ENCODE measurements at places on chromosomes 7 and 10.

- no peak for DNase-seq
Measured at GRCh38 chr10:129938460-129938859, 25.6 kb downstream of the EBF3 start.

DNA sequence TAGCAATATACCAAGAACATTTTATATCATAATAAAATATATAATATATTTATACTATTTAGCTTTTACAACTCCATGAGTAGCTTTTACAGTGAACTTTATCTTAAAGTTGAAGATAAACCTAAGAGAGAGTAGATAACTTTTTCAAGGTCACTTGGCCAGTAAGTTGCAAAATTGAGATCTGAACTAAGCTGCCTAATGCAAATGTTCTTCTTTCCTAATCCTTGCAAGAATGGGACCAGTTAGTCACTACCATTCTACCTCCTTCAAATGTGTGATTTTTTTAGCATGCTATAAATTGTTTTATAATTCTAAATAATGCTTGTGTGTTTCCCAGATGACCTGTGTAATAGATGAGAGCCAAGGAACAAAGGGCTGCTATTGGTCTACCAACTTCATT, 47.8 kb downstream of the CH25H start:
- no peak for DNase-seq

- DNase-seq = no peak
Measured at GRCh38 chr10:89471110-89471809, 56.9 kb downstream of the IFIT5 start.

DNA sequence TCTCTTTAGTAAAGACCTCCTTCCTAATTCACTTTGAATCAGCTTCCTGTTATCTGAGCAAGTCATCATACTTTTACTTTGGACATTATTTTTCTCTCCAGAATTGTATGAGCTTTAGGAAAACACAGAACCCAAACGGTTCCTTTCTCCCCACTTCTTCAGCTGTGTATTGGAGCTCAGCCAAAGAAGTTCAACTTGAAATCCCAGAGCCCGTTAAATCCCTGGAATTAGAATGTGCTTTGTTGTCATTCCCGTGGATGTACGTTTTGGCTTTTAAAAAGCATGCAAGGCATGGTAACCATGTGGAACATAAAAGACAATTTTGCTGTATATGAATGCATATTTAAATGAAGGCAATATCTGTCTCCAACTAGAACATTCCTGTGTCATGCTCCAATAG, 46.6 kb downstream of the AGMO start:
- no peak for DNase-seq

DNA sequence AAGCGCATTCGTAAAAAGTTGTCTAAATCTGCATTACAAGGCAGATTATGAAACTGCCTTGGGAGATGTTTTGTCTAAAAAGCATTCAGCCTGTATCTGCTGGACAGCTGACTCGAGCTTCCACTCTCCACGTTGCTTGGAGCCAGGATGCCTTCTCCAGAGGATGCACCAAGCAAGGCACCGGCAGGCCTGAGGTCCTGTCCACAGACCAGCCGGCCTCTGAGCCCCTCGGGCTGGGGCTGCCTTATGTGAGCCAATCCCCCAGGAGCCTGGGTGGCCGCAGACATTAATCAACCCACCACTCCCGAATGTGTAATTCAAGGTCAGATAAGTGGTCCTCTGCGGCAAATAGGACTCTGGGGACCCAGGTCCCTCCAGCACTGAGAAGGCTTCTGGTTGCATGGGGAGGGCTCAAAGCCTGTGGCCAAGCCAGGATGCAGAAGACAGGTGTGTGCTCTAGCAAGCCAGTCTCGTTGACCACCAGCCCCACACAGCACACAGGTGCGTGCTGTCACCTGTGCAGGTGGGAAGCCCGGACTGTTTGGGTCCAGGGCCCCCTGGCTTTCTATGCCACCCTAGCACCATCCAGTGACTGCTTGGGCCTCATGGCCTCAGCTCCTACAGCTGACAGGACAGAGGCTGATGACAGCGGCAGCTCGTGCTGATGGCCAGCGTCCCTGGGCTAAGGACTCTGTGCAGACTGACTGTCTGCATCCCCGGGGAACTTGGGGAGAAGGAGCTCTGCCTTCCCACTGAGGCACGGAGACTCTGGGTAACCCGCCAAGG, 4.8 kb upstream of the RET start:
- no peak for DNase-seq

- DNase-seq = no peak
Measured at GRCh38 chr10:61024856-61025201, 80.8 kb upstream of the RHOBTB1 start.

DNA sequence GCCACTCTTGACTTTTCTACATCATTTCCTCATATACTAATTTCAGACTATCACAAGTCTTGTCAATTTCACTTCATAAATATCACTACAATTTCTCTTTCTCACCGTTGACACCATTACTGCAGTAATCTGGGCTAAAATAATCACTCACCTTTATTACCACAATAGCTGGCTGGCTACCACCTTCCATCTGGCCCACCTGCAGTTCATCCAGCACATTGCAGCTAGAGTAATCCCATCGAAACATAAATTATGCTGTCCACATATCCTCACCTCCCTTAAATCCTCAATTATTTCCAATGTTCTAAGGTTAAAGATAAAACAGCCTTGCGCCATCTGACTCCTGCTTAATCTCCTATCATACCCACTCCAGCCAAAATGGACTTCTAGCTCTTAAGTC, 16.0 kb downstream of the DGKB start:
- no peak for DNase-seq

DNA sequence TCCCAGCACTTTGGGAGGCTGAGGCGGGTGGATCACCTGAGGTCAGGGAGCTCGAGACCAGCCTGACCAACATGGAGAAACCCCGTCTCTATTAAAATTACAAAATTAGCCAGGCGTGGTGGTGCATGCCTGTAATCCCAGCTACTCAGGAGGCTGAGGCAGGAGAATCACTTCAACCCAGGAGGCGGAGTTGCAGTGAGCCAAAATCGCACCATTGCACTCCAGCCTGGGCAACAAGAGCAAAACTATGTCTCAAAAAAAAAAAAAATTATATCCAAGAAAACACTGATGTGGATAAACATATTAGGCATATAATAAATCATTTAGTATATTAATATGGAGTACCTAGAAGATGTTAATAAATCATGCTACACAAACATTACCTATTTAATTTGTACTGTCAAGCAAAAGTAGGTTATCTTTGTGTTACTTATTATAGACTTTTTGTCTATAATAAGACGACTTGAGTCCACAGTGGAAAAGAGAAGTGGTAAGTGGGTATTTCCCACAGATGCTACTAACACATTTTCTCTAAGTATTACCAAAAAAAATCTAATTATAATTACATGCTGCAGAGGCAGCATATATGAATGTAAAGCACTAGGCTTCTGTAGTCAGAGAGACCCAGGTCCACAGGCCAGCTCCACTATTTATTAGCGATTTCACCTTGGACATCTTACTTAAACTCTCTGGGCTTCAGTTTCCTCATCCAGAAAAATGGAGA, 34.5 kb downstream of the DNMBP start:
- DNase-seq = no peak

Measured in activated CD4-positive, alpha-beta T cell treated with anti-CD3 and anti-CD28 coated beads, Interleukin-2, amount 50 U/mL, for 4 hours (primary cell).